AG04449 (cell line): ENCODE measurements at places on chromosomes 6 and 20.

- DNase-seq = no peak
Observed at GRCh38 chr6:18360188-18360587, 27.0 kb upstream of the RNF144B start.

DNA sequence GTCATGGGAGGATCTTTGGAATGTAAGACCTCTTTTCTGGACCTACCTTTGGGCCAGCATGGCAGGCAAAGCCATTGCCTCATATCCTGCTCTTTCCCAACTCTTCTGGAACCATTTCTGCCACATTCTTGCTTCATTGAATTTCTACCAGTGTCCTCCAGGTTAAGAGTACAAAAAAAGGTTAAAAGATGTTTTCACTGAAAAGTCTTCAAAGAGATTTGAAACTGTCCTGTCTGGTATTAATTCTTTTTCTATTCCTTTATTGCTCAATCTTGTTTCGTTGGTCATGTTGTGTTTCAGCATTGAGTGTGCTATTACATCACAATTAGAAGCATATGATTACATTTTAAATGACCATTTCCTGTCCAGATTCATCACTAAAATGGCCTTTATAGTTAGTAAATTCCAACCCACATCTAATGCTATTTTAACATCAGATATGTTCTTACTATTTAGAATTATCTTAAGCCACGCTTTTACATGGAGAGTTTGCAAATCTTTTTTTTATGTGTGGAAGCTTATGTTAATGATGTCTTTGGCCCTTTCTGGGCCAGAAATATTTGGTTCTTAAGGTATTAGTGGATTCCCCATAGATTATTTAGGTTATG, 450.9 kb downstream of the GJA1 start:
- DNase-seq = no peak

DNA sequence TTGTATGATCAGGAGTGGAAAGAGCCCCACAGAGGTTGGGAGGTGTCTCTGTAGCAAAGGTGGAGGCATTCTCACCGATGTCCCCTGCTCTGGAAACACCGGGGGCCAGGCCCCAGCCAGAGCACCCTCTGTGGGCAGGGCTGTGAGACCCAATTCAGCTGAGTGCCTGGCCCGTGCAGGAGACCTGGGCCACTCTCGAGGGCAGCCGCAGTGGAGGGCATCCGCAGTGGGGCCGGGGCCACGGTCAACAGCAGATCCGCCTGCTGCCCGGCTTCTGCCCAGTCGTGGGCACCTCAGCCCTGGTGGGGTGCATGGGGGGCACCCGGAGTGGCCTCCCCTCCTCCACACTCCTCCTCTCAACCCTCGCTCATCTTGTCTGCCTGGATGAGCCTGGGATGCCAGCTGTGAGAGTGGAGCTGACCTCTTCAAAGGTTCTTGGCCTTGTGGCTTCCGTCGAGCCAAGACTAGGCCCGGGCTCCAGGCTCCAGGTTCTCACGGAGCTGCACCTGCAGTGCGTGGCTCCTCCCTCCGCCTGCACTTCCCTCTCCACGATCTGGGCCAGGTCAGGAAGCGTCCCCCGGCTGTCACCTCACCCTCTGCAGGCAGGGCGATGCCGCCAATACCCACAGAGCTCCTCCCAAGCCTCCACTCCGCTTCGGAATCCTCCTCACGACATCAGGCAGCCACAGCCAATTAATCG, 134.8 kb downstream of the TAF4 start:
- DNase-seq = no peak

- no peak for DNase-seq
Observed at GRCh38 chr6:7546020-7546369, 4.5 kb downstream of the DSP start.

- DNase-seq = no peak
Observed at GRCh38 chr20:40663991-40664880, 24.8 kb downstream of the MAFB start.

- no peak for DNase-seq
Observed at GRCh38 chr6:161230339-161230738, 43.5 kb downstream of the AGPAT4 start.

DNA sequence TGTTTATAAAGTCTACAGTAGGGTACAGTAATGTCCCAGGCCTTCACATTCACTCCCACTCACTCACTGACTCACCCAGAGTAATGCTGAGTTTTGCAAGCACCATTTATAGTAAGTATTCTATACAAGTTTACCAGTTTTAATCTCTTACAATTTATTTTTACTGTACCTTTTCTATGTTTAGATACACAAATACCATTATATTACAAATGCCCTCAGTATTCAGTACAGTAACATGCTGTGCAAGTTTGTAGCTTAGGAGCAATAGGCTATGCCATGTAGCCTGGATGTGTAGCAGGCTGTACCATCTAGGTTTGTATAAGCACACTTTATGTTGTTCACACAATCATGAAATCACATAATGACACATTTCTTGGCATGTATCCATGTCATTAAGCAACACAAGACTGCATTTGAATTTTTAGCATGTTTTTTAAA, 673.6 kb downstream of the CD109 start:
- peak; percentile 66 for DNase-seq

DNA sequence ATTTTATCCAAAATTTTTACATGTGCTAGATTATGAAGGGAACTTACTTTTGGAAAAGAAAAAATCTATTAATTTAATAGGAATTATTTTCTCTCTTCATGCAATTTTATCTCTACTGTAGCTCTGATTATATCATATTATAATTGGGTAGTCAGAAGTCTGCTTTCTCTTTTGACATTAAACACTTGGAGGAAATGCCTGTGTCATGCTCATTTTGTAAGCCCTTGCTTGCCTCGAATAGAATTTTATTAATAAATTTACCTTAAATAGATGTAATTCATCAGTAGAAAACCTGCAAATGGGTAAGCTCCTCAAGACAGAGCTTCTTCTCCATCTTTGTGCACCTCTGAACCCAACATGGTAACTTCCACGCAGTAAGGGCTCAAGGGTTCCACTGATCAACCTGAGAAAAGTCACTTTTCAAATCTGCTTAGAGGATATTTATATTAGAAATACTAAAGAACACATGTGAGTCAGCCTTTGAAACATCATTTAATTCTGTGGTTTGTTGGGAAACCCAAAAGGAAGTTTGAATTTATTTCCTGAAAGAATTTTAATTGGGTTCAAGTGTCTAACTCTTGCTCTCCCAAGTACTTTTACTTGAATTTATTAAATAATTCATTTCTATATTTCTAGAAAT, 266.0 kb downstream of the ALDH8A1 start:
- no peak for DNase-seq

GRCh38 chr6:439641-440167, 48.2 kb downstream of the IRF4 start:
- DNase-seq = no peak

DNA sequence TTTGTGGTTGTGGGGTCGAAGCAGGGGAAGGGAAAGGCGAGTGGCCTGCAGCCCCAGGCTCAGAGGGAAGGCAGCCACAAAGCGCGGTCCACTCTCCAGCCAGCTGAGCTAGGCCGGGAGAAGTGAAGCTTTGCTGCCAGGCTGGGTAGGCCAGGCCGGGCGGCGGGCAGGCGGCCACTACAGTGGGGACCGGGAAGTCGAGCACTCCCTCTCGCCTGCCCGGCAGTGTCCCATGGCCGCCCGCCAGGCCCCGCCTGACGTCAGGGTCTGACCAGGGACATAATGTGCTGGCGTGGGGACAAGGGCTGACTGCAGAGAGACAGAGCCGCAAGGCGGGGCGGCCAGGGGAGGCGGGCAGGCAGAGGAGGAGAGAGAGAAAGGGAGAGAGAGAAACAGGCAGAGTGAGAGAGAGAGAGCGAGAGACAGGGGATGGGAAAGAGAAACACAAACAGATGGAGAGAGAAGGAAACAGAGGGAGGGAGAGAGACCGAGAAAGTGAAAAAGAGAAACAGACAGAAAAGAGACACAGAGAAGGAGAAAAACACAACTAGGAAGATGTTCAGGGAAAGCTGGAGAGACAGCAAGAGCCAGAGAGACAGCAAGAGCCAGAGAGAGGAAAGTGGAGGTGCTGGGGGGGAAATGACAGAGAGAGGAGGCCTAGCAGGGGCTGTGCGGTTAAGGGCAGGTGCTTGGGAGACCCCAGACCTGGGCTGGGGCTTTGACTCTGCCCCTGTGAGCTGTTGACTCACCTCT, 94.5 kb upstream of the PTPN1 start:
- no peak for DNase-seq

GRCh38 chr6:105797983-105798453, 288.1 kb upstream of the PRDM1 start:
- DNase-seq = peak; percentile 67

DNA sequence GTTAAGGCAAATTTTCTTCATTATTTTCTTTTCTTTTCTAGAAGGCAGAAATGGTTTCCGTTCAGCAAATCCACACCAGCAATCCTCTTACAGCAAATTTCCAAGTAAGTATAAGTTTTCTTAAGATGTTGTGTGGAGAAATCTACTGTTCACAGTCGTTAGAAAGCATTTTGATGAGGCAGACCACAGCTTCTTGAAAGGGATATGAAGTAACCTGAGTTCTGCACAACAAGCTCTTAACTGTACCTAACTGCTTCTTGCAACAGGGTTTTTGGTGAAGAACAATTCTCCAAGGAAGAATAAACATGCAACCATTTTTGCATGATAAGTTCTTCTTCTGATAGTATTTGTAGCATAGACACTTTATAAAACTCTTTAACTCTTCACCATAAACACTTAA, 45.3 kb upstream of the STXBP5 start:
- no peak for DNase-seq

GRCh38 chr6:142414462-142415250, 112.8 kb downstream of the ADGRG6 start:
- DNase-seq = no peak

- no peak for DNase-seq
Observed at GRCh38 chr20:37565134-37565811, 37.6 kb upstream of the BLCAP start.

DNA sequence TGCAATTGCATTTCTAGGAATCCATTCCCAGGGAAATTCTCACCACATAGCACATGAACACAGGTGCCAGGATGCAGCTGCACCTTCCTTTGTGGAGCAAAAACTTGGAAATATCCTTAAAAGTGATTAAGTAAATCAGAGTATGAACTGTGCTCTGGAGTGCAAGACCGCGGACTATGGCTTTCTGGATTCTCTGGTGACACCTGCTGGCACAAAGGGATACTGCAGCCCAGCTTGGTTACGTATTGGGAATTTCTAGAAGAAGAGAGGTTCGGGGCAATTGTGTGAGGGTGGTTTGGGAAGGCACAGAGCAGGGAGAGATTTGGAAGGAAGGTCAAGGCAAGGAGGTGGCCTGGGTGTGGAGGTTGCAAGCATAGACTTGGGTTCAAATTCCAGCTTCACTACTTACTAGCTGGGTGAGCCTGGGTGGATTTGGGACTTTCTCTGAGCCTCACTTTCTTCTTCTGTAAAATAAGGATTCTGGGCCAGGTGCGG, 15.9 kb upstream of the PEDS1 start:
- DNase-seq = no peak

DNA sequence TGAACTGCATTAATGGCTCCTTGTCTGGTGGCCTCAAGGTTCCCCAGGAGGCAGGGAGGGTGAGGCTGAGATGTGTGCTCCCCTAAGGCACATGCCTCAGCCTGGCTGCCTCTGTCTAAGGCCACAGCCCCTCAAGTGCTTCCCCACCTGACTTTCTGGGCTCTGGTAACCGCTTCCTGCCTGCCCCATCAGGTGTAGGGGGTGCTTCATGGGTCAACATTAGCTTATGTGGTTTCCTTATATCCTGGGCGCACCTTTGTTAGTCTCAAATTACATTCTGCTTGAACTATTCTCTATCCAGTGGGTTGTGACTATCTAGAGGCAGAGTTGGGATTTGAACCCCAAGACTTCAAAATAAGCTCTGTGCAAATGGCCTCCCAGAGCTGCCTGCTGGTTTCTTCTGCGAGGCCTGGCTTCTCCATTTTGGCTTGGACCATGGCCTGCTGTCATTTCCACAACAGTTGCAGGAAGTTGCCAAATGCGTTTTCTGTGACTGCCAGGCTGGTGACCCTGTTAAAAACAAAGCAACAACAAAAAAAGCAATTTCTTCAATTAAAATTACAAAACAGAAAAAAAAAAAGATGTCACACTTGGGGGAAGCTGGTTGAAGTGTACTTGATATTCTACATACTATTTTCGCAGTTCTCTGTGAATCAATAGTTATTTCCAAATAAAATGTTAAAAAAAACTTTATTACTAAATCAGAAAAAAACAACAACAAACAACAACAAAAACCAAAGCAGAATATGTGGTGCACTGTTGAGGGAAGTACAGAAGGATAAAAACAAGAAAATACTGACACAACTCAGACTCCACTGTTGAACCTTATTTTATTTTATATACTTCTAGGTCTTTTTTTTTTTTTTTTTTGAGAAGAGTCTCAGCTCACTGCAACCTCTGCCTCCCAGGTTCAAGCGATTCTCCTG, 20.0 kb upstream of the ZNFX1 start:
- no peak for DNase-seq

DNA sequence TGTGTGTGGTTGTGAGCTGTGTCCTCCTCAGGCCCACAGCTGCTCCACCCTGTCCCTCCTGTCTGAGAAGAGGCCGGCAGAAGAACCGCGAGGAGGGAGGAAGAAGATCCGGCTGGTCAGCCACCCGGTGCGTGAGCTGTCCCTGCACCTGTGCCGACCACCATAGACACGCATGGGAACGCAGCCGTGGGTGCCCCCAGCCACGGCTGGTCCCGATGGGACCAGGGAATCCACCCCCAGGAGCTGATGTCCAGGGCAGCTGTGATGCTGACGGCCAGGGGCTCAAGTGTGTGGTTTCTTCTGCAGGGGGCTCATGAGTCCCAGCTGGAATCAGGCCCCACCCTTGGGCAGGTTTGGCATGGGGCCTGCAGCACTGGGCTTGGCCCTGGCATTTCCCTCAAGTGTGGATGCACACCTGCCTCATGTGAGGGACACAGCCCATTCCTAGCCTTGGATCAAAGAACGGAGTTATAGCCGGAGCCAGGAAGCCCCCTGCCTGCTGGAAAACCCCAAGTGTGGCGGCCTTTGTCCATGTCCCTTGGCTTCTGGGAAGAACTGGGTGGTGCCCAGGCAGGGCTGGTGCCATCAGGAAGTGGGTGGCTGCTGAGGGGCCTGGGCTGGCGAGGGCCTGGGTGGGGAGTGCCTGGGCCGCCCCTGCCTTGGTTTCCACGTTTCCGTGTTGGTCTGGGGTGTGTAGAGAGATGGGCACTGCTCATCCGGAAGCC, 4.6 kb upstream of the TNFRSF6B start:
- no peak for DNase-seq

GRCh38 chr20:38658879-38659596, 57.4 kb downstream of the ARHGAP40 start:
- no peak for DNase-seq

GRCh38 chr20:37651932-37652331, 41.9 kb upstream of the CTNNBL1 start:
- DNase-seq = no peak

DNA sequence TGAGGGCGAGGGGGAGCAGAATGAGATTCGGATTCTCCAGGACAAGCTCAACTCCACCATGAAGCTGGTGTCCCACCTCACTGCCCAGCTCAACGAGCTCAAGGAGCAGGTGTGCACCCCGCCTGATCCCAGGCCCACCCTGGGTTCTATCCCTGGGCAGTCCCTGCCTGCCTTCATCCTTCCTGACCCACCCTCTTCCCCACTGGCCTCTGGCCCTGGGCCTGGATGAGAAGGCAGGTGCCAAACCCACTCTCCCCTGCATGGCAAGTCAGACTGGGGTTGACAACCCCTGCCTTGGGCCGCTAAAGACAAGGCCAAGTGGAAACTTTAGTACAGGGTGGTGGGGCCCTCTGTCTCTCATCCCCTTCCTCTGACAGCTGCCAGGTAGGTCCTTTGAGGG, 16.5 kb downstream of the UQCC2 start:
- DNase-seq = no peak
